CD4-positive, alpha-beta T cell treated with Interleukin-4 for 1 hour (primary cell): ENCODE measurements at places on chromosomes 2 and 18.

- DNase-seq, result no peak
These were observed 150.4 kb downstream of the PIK3C3 start for GRCh38 chr18:42105394-42105793.

- DNase-seq, result no peak
These were observed 182.3 kb upstream of the PGAP1 start for GRCh38 chr2:197108758-197109157.

GRCh38 chr18:62017618-62018017 lies 124.8 kb upstream of the RNF152 start:
- DNase-seq, result no peak

- no peak for DNase-seq
These were observed 99.7 kb upstream of the CAVIN2 start for GRCh38 chr2:191946471-191947182.

GRCh38 chr2:11749646-11750349 lies 3.4 kb downstream of the LPIN1 start:
- DNase-seq, result peak; percentile 34

GRCh38 chr18:70337139-70337972 lies 48.5 kb downstream of the SOCS6 start:
- DNase-seq, result no peak

DNA sequence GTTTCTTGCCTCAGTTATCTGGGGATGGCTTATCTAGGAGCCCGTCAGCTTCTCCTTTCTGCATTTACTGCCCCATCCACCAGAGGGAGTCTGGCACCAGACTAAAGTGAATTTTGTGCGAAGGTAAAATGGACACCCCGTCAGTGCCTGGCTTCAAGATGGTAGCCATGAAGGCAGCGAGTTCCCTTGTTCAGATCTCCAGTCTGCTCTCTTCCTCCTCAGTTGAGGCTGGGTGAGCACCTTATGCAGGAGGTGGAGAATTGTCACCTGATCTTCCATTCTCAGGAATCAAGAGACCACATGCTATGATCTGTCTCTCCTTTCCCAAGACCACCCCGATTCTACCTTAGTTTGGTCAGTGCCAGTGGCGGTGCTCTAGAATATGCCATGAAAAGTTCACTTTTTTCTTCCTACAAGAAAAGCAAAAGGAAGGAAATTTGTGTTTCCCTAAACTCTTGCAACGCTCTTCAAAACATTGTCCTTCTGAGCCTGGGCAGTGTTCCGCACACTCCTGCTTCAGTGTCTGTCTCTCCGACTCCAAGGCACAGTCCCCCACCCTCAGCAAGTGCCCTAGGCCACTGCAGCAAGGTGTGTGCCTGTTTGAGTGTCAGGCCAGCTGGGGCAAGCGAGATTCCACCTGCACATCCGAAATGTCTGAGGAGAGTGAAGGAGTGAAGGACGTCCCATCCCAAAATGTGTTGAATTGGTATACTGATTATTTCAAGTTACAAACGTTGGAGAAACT lies 168.6 kb downstream of the SS18 start:
- DNase-seq, result peak; percentile 25

- no peak for DNase-seq
These were observed 90.2 kb upstream of the ARHGAP28 start for GRCh38 chr18:6639305-6639704.

- no peak for DNase-seq
These were observed 639 bp downstream of the MRO start for GRCh38 chr18:50819027-50819727.

- DNase-seq, result no peak
These were observed 34.9 kb downstream of the G6PC2 start for GRCh38 chr2:168935810-168936581.

- no peak for DNase-seq
These were observed 1.4 kb downstream of the WNT6 start for GRCh38 chr2:218860950-218861381.

GRCh38 chr18:36352384-36352783 lies 54.9 kb downstream of the FHOD3 start:
- no peak for DNase-seq

GRCh38 chr18:74171910-74172606 lies 23.7 kb downstream of the TIMM21 start:
- DNase-seq, result no peak

DNA sequence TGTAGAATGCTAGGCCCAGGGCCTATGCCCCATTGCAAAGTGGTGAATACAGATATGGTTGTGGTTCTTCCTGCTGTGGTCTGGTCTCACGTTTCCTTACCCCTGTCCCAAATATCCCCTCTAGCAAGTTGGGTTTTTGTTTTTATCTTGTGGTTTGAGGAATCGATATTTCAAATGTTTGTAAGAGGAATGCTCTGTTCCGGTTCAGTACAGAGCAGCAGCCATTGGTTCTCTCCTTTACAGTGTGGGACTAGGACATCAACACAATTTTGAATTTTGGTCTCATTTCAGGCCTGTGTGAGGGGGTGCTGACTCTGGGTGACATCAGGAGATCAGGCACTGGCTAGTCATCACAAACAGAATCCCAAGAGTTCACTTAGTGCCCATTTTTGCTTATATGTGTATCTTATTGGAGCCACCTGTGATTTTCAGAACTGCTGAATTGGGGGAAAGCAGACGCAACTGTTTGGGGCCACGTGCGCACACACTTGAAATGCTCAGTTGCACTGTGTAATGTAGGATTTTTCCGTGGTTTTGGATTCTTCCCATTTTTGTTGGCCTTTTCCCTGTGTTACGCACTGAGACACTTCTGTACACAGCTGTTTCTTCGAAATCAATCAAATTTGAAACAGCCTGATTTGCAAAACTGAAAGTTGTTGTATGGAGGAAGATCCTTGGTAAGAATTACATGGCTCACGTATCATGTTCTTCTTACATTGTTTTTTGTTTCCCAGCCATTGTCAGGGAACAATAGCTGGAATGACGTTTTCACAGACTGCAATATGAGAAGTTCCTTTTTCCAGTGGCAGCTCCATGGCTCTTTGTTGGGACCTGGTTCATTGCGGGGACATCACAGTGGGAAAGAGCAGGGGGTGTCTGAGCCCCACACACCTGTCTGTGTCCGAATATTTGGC lies 8.6 kb downstream of the SH3BP4 start:
- no peak for DNase-seq

DNA sequence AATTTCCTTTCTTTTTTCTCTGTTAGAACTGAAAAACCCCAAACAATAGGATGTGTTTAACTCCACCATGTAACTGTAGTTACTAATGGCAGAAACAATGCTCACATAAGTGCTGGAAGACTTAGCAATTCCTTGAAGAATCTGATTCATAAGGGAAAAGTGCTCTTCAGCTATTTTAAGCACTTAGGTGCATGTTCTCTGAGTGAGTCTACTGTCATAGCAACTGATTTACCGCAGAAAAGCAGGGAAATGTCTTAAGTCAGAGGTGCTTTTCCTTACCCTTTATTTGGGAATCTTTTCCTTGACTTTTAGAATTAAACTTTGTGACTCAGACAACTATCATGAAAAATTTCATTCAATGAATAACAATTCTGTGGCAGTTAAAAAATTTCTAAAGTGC lies 65.4 kb upstream of the NABP1 start:
- DNase-seq, result no peak
